ENCODE measurements at places on chromosomes 5 and 9. TPM values are rescaled to one million over a fixed set of nuclear protein-coding genes. Genes with fewer than 3 reads are reported as not detected.
A peak's percentile ranks its signal among the peaks of the same experiment; 100 is the strongest.

OR1Q1 gene
- total RNA-seq, result not detected

ACTBL2 gene
- not detected for total RNA-seq

ZNF883 gene
- not detected for total RNA-seq

ASPN gene
- total RNA-seq, result not detected

ADAMTS19 gene
- total RNA-seq, result not detected

CCNO gene
- 0.26 TPM for total RNA-seq

CRHBP gene
- 0.20 TPM for total RNA-seq

TRPM6 gene
- total RNA-seq, result not detected

ZNF300 gene
- total RNA-seq, result 0.26 TPM

- no peak for DNase-seq
These were observed 5.2 kb downstream of the GFI1B start for GRCh38 chr9:132983491-132984201.

- DNase-seq, result no peak
These were observed 24.5 kb downstream of the OSTF1 start for GRCh38 chr9:75112789-75113188.

GRCh38 chr9:125332527-125332926 lies 70.9 kb downstream of the GAPVD1 start:
- peak; percentile 72 for DNase-seq

DNA sequence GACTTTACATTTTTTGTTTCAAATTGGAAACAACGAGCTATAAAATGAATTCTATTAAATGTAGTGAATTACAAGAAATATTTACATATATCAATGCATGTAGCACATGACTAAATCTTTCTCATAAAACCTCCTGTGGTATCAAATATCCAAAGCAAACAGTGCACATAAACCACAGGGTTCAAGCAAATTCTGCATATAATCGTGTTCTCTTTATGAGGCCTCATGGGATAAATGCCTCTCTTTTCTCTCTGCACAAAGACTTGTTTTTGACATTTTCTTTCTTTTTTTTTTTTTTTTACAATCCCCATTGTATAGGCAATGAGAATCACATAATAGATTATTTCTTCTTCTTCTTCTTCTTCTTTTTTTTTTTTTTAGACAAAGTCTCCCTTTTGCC lies 1117.2 kb upstream of the DMAC1 start:
- no peak for DNase-seq

- no peak for DNase-seq
These were observed 21.6 kb upstream of the CLPTM1L start for GRCh38 chr5:1366514-1366913.

- DNase-seq, result no peak
These were observed 121.7 kb downstream of the DEPDC1B start for GRCh38 chr5:60578315-60578714.

GRCh38 chr5:147188200-147189108 lies 46.4 kb upstream of the STK32A start:
- DNase-seq, result peak; percentile 52

DNA sequence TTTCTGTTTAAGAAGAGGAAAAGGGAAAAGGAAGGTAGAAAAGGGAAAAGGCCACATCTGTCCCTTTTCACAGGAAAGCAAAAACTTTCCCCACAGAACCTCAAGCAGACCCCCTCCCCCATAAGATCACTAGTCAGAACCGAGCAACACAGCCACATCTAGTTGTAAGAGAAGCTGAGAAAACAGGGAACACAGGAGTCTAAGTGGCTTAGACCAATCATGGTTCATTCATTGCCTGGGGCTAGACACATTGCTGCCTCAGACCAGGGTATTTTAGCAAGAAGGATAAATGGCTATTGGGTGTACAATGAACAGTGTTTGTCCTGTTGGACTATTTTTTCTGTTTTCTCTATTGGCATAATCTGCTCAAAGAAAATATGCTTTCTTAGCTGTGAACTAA lies 98.0 kb downstream of the ARL15 start:
- DNase-seq, result no peak

- no peak for DNase-seq
These were observed at the start of gene SPINK13 for GRCh38 chr5:148268566-148268965. SPINK13 (plus strand) TSS chr5:148268794; CDS start chr5:148270073, 1,279 bp downstream.

GRCh38 chr9:129363216-129363873 lies 185.3 kb upstream of the IER5L start:
- DNase-seq, result no peak

DNA sequence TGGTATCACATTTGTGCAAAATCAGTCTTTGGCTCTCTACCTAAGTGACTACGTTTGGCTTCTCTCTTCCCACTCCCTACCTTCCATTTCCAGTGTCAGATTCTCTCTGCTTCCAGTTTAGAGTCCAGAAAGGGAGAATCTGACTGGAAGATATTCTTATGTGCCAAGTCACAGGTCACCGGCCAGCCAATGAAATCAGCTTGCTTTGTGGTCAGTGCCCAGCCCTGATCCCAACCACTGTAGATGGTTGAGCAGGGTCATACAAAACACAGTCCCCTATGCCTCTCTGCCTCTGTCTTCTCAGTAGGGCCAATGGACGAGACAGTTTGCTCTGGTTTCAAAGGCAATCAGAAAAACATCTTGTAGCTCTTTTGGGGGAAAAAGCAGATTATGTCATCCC lies 15.6 kb upstream of the EPB41L4B start:
- DNase-seq, result no peak

- no peak for DNase-seq
These were observed 109.3 kb downstream of the HSD17B3 start for GRCh38 chr9:96192710-96193109.

GRCh38 chr9:71326360-71326759 lies 204.9 kb upstream of the TRPM3 start:
- no peak for DNase-seq

Measured in activated CD8-positive, alpha-beta memory T cell treated with anti-CD3 and anti-CD28 coated beads, Interleukin-2, amount 10 ng/mL, durations not matched to agents 7 days and 5 days (primary cell).